ENCODE measurements at places on chromosomes 13 and 19.

DNA sequence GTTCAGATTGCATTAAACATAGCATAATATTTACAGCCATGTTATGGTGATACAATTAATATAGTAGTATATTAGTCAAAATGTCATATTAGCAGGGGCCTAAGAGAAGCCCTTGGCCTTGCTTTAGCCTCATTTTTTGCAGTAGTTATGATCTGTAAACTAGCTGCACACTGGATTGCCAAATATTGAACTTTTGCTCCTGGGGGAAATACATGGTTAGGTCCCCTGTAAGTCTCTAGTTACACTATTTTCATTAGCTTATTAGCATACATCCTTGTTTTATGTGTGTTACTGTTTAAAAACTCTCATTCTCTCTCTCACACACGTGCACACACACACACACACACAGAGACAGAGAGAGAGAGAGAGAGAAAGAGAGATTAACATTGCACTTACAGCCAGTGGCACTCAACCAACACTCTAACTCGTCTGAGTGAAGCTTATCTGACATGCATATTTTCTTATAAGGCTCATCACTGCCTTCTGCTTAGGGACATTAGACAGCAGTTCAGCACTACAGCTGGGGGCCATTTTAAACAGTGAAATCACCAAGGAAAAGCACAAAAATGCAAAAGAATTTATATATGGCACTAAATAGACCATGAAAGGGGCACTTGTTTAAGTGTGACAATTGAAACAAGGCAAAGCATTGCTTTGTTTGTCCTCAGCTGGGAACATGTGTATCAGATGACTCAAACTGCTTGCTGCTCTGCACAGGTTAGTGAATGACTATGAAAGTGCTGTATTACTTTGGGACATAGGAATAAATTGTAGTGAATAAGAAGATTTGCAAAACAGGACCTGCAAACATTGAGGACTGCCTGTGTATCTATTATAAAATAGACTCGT, 278.7 kb downstream of the GPC6 start:
- no peak for DNase-seq

DNA sequence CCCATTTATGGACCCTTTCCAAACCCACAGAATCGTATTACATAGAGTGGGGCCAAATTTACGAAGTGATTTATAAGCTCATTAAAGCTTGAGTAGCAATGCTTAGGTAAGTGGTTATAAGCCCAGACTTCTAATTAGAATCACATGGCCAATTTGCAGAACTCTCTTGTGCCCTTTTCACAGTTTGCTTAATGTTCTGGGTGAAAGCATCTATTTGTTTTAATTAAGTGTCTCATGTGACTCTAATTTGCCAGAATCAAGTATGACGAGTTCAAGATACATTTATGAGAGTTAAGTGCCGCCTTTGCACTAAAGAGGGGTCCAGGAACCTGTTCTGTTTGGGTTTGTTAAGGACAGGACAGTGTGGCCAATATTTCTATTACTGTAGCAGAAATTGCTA, 46.0 kb upstream of the ZNF681 start:
- DNase-seq: no peak

DNA sequence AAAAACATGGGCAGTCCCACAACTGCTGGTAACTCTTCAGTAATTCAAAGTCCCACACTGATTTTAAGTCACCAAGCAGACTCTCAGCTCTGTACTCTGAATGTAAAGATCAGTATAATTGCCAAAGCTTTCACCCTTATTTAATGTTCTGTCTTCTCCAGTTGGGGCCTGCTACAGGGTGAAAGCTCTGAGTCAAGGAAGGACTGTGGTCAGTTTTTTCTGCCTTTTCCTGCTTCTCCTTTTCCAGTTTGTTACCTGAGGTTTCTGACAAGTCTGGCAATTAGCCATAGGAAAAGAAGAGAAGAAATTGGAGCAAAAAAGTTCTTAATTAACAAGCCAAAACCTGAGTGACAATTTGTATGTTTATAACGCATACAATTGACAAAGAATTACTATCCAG, 279.3 kb downstream of the RBM26 start:
- DNase-seq: no peak

DNA sequence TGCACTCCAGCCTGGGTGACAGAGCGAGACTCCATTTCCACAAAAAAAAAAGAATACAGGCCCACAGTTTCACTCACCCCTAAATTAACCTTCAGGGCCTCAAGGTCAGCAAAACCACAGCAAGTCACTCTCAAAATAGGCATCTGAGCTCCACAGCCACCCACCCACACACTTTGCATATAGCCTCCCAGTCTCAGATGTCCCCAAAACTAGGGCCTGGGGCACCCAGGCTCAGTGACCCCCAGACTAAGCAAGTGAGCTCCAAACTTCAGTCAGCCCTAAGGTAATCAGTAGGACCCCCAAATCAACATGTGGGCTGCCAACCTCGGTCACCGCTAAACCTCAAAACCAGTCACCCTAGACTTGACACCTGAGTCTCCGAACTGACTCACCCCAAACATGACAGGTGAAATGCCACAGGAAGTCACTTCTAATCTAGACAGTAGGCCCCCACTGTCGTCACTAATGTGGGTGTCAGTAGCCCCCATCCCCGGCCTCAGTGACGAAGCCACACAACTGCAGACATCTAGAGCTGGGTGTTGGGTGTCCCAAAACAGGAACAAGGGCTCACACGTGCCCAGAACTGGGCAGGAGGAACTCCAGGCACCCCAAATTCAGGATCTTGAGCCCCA, 13.9 kb downstream of the RABAC1 start:
- DNase-seq: peak; percentile 87

- DNase-seq: no peak
These were observed 490.0 kb upstream of the SGCG start for GRCh38 chr13:22690756-22691155.

GRCh38 chr13:22320991-22321390, 650.1 kb downstream of the FGF9 start:
- no peak for DNase-seq

DNA sequence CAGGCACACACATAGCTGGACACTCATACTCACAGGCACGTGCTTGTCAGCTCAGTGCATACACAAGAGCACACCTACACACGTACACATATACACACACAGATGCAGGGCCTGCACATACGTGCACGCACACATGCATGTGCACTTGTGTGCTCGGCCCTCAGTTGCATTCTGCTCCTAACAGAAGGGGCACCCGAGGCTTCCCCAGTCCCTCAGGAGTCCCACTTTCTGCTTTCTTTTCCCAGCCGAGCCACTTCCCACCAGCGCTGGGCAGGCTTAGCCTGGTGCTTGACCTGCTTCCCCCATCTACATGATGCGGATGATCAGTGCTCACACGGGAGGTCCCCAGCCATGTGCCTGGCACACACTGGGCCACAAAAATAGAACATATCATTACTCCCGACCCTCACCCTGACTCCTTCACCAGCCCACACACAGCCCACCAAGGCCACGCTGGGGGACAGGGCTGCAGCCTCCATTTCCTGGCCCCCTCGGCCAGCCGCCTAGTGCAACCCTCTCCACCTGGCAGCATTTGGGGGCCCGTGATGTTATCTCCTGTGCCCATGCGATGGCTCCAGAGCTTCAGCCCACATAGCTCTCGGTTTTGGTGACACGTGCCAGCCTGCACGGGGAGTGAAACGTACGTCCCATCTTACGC, 125.2 kb upstream of the SPACA7 start:
- DNase-seq: no peak

GRCh38 chr13:20064128-20064527, 96.7 kb downstream of the GJA3 start:
- no peak for DNase-seq

- no peak for DNase-seq
These were observed 220.9 kb downstream of the TUBA3C start for GRCh38 chr13:18960637-18961227.

DNA sequence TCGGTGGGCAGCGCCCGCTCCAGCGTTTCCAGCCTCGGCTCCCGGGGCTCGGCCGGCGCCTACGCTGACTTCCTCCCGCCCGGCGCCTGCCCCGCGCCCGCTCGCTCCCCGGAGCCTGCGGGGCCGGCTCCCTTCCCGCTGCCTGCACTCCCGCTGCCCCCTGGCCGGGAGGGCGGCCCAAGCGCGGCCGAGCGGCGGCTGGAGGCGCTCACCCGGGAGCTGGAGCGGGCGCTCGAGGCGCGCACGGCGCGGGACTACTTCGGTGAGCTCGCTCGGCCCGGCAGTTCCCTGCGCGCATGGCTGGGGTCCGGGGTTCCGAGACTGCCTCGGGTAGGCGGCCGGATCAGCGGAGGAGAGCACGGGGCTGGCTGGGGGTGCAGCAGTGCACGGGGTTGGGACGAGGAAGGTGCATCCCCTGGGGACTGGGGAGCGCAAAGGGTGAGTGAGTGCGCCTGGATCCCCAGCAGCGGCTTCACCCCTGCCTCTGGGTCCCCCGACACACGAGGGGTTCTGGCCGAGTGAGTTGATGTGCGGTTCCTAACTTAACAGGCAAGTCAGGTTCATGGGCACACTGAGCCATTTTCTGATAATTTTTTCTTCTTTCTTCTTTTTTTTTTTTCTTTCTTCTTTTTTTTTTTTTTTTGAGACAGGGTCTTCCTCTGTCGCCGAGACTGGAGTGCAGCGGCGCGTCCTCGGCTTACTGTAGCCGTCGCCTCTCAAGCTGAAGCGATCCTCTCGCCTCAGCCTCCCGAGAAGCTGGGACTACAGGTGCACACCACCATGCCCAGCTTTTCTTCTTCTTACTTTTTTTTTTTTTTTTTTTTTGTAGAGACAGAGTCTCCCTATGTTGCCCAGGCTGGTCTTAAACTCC, 1.1 kb downstream of the WTIP start:
- no peak for DNase-seq

DNA sequence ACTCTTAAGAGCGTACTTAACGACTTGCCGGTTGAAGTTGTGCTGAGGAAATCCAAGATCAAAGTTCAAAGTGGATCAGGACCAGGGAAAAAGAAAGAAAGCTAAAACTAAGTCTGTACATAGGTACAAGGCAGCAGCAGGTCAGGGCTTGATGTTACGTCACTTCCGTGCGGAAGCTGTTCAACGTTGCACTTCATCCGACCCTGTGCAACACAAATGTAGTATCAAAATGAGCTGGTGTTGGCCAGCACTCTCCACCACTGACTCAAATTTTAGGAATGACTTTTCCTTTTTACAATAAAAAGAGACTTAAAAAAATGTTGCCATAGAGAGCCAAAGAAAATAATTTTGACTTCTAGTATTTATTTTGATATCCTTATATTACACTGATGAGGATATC, 1315.4 kb downstream of the EFNB2 start:
- DNase-seq: no peak

GRCh38 chr13:99757756-99758459, 213.7 kb downstream of the ZIC5 start:
- DNase-seq: no peak

- no peak for DNase-seq
These were observed 119.2 kb downstream of the CYSLTR2 start for GRCh38 chr13:48772908-48773307.

DNA sequence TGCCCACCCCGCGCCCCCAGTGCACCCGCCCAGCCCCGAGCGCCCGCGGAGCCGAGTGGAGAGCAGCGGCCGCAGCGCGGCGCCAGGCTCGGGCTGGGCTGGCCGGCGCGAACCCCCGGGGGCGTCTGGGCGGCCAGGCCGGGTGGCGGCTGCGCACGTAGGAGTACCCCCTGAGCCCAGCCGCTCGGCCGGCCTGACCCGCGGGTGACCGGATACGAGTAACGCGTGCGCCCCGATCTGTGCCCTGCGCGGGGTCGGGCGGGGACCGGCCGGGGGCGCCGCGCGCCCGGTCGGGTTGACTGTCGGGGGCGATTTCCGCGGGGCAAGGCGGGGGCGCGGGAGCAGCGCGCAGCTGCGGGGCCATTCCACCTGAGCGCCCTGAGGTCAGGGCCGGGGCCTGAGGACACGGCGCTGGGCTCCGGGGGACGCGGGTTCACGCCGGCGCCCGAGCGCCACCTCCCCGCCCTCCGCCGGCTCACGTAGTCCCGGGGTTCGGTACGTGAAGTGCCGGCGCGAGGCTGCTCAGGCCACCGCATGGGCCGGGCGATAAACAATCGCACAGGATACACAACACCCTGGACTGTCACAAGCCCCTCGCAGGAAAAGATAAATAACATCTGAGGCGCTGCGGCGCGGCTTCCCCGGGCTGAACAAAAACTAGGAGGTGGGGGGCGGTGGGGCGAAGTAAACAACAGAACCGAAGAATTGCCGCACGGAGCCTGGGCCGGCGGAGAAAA, 37.6 kb upstream of the FLT1 start:
- DNase-seq: peak; percentile 44

GRCh38 chr13:103356226-103356864, 290.1 kb upstream of the SLC10A2 start:
- DNase-seq: no peak

DNA sequence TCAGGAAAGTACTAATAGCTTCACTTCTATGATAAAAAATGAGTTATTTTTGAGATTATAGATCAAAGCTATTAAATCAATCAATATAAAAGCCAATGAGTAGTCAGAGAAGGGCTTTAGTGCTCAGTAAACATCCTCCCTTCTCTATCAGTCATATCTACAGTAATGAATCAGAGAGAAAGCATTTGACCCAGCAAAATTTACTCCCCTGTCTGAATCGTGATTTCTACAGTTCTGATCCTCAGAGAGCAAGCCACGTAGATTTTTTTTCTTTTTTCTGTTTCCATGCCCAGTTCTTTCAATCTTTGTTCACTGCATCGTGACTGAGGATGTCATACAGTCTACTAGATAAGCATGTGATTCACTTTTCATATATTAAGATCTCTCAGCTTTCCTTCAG, 16.2 kb upstream of the MBNL2 start:
- no peak for DNase-seq

DNA sequence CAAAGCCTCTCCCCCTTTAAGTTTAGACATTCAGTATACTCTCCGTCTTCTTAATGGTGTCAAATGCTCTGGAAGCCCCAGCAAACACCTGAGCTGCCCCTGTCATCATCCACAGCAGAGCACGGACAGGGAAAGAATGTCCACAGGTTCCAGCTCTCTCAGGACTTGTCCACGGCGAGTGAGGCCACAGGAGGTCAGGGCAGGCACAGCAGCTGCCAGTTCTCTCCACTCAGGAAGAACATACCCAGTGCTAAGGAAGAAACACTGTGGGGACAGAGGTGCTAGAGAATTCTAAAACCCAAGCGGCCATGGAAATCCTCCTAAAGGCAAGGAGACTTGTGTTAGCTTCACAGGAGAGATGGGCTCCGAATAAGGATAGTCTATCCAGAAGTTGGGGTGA, 132.0 kb upstream of the SERP2 start:
- no peak for DNase-seq

DNA sequence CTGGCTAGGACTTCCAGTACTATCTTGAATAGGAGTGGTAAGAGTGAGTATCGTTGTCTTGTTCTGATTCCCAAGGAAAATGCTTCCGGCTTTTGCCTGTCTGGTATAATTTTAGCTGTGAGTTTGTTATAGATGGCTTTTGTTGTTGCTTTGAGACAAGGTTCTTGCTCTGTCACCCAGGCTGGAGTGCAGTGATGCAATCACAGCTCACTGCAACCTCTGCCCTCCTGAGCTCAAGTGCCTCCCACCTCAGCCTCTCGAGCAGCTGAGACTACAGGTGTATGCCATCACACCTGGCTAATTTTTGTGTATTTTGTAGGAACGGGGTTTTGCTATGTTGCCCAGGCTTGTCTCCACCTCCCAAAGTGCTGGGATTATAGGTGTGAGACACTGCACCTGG, 6.1 kb upstream of the ZNF543 start:
- DNase-seq: no peak

- peak; percentile 50 for DNase-seq
These were observed 2.5 kb downstream of the KDM4B start for GRCh38 chr19:4971424-4971793.

GRCh38 chr13:100182900-100183490, 94.1 kb downstream of the PCCA start:
- no peak for DNase-seq

GRCh38 chr13:59356607-59357006, 807.1 kb downstream of the DIAPH3 start:
- no peak for DNase-seq

GRCh38 chr19:15538774-15539173, 30.4 kb downstream of the CYP4F22 start:
- DNase-seq: no peak
